ENCODE measurements at places on chromosomes 1 and 21. TPM values are rescaled to one million over a fixed set of nuclear protein-coding genes. Genes with fewer than 3 reads are reported as not detected.

The SHE gene
- 0.49 TPM for total RNA-seq

DNA sequence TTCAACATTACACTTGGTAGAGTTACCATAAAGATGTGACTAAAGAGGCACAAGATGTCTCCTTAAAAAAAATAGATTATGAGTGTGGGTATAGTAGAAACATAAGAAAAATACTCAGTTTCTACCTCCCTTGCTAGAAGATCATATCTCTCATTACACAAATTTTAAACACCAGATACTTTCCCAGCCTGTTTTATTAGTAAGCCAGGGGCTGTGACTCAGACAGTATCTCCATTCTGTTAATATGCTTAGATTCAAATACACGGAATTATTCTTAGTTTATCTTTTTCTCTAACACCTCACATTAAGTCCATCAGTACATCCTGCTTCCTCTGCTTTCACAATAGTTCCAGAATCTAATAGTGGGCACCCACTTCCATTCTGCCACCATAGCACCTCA is 561.8 kb upstream of the ADAMTS5 start:
- no peak for DNase-seq

The REN gene
- total RNA-seq: not detected

DNA sequence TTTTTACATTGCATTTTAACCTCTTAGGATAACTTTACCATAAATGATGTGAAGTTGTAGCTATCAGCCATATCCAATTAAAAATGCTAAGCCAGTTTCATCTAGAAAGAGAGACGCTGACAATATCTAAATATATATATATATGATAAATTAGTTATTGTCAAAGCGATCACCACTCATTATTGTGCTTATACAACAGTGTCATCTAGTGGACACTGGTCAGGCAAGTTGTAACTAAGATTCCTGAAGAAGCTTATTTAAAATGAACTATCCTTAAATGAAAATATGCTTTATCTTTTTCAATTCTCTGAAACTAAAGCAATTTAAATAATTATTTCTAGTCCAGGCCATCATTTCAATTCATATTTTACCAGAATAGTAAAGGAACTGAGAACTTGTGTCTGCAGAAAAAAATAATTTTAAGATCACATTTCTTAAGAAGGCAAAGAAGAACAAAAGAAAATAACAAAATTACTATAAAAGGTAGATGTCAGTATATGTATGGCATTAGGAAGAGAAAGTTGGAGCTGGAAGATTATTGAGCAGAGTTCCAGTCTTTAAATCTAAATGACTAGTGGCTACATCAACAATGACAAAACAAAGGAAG is 193.3 kb upstream of the SNX7 start:
- DNase-seq: peak; percentile 87

DNA sequence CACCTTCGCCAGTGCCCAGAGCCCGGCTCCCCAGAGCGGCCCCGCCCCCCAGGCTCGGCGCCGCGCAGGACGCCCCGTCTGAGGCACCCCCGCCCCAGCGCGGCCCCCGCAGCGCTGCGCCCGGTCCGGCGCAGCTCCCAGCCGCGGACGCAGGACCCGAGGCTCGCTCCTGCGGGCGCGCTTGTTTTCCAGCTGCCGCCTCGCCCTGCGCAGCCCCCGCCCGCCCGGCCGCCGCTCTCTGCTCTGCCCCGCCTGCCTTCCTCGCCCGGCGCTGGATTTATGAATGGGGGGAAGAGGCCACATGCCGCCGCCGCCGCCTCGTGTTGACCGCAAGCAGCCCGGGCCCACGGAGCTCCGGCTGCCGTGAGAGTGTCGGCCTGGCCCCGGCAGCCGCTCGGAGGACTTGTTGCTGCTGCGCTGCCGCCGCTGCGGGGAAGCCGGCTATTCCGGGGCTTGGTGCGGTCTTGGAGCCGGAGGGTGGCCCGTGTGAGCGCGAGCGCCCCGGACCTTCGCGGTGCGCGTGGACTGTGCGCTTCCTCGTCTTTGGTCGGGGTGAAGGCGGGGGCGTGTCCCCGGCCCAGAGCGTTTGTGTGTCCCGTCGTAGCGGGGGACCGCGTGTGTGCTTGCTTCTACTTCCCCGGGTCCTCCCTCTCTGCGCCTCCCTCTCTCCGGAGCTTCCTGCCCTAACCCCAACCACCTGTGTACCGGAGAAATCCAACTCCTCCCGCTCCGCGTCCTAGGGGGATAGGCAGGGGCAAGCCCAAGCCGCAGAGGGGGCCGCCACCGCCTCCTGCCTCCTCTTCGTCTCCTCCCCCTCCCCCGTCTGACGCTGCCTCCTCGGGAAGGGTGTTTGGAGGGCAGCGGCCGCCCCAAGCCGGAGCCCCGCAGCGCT is 736 bp downstream of the KCNC4 start:
- DNase-seq: peak; percentile 30

- DNase-seq: no peak
These were observed 143.2 kb upstream of the DMRTA2 start for GRCh38 chr1:50566405-50566804.

The GOLT1A gene
- total RNA-seq: not detected

DNA sequence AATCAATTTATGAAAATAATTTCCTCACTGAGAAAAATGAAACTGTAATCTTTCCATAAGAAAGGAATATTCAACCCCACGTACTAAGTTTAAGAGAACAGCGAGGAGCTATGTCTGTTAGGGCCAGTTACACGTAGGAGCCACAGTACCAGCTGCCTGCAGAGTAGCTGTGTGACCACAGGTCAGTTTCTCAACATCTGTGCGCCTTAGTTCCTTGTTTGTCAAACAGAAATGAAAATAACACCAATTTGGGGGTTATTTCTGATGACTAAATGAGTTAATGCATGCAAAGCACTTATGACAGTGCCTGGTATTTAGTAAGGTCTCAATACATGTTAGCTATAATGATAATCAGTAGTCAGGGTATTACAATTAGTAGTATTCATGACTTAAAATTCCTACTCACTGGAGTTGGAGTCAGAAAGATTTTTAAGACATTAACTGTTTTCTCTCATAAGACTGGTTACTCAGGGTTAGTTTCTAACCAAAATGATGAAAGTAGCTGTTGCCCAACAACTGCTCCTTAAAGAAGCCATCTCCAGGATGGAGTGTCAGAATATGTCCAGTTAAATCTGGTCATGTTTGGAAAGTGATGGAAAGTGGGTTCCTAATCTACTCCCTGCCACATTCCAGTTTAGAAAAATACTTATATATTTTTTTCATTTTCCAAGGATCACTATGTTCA is 85.8 kb upstream of the ZNF648 start:
- peak; percentile 2 for DNase-seq

The AIRE gene
- not detected for total RNA-seq
